Heart left ventricle (tissue), 16 donors: ENCODE measurements at places on chromosomes 5 and 9. TPM values are rescaled to one million over a fixed set of nuclear protein-coding genes. Genes with fewer than 3 reads are reported as not detected.

Gene BTNL8
- total RNA-seq = 0.17 TPM

Gene NR2F1-AS1
- total RNA-seq = 0.40 TPM

Gene DPYSL3
- total RNA-seq = 25.3 TPM

Gene ZNF879
- 4.5 TPM for total RNA-seq

DNA sequence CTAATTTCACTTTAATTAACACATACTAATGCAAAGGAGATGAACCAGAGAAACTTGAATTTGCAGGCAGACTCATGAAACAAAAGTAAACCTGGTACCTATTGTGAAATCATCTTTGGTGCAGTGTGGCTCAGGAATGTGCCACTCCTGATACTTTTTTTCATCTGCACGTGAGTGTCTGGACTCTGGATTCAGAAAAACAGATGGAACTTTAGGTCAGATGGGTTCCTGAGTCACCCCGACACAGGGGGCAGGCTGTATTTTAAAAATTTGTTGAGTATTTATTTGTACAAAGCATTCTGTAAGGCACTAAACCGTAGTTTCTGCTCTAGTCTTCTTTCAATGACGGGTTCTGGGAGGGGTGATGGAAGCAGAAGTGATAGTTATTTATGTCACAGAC lies 52.2 kb upstream of the TUT7 start:
- H3K27me3 ChIP-seq = no peaks in the 10 kb centered on the region
- no peak for DNase-seq
- no peaks in the 10 kb centered on the region for H3K36me3 ChIP-seq
- no peak overlapping the region for H3K4me3 ChIP-seq

DNA sequence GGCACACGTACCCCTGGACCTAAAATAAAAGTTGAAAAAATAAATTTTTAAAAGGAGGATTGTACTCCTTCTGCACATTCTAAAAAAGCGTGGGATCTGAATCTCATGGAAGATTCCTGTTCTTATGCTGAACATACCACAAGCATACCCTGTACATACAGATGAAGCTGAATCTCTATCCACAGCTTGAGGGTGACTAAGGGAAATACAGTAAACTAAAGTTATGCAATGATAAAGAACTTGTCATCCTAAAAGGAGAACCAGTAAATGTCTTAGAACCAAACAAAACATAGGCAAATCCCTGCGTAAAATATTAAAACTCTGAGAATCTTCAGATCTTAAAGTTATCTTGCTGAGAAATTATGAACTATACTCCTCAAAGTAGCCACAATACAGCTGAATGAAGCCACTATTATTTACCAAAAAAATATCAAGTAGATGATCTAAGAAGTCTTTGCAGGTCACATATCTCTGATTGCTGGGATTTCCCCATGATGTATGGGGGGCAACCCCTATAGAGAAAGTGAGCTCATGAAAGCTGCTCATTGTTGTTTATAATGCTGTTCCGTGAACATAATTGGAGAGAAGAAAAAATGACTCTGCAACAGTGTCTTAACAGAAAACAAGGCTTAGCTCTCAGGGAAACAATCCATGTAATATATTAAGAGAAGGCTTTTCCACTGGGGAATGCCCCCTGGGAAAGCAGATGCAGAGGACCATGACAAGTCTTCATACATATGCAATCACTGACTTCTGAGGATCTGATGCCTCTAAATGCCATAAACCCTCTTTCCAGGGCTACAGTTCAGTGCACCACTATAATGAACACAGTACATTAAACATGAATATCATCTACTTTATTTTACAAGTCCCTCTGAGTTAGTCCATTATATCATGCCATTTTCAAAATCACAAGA lies 210.1 kb downstream of the EPB41L4A start:
- no peaks in the 10 kb centered on the region for H3K27me3 ChIP-seq
- H3K4me3 ChIP-seq = no peak overlapping the region
- peaks cover 9% of the 10 kb centered on the region for H3K4me1 ChIP-seq

DNA sequence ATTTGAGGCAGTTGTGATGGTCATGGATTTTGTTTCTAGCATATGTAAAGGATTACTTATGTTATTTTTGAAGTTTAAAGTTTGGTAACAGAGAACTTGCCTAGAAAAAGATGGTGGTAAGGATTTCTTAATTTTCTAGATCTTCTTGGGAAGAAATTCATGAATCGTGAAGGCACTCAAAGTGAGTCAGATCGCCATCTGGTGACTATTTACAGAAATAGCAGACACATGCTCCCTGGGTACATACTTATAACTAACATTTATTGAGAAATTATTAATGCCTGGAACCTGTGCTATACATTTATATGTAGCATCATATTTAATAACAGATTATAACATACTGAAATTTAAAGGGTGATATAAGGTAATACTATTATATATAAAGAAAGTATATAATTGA lies 299.7 kb downstream of the IZUMO3 start:
- H3K36me3 ChIP-seq = no peaks in the 10 kb centered on the region
- no peak overlapping the region for H3K27ac ChIP-seq
- H3K4me1 ChIP-seq = no peaks in the 10 kb centered on the region

GRCh38 chr9:83199240-83199639 lies 136.3 kb upstream of the RASEF start:
- no peaks in the 10 kb centered on the region for H3K27me3 ChIP-seq
- H3K4me1 ChIP-seq = no peaks in the 10 kb centered on the region
- H3K36me3 ChIP-seq = no peaks in the 10 kb centered on the region
- no peak overlapping the region for H3K4me3 ChIP-seq

DNA sequence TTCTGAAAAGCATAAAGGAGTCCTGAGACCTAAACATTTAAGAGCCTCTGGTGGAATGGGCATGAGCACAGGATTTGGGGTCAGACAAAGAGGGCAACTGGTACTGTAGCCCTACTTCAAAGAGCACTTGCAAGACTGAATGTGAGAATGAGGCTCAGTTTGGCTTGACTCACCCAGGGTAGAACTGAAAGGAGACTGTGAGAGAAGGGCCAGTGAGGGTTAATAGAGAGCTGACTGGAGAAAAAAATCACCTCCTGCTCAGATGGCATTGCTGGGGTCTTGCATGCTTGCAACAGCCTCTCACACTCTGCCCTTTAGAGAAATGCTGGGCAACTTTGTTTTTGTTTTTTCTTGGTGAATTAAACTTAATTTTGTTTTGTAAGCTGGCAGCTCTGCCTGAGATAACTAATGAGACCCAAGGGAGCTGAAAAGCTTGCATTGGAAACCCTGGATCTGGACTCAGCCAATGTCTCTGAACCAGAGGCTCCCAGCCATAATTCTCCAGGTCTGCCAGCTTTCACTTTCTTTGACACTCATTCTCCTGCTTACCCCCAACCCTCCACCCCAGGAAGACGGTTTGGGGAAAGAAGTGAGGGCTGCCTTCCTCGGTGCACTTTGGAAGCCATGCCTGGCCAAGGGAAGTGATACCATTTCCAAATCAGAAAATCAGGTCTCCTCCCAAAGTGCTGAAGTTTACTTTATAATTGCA lies 161.1 kb upstream of the PANK3 start:
- peaks cover 14% of the 10 kb centered on the region for H3K4me1 ChIP-seq
- no peaks in the 10 kb centered on the region for H3K27me3 ChIP-seq
- no peak for DNase-seq
- H3K36me3 ChIP-seq = no peaks in the 10 kb centered on the region
- peak overlapping the region; percentile 13 for H3K27ac ChIP-seq

GRCh38 chr5:63323926-63324325 lies 638.3 kb downstream of the HTR1A start:
- no peak overlapping the region for H3K27ac ChIP-seq
- no peak for DNase-seq
- H3K4me3 ChIP-seq = no peak overlapping the region
- no peaks in the 10 kb centered on the region for H3K36me3 ChIP-seq
- no peaks in the 10 kb centered on the region for H3K27me3 ChIP-seq

- H3K4me1 ChIP-seq = peaks cover 26% of the 10 kb centered on the region
- peak; percentile 30 for DNase-seq
- peak overlapping the region; percentile 90 for H3K27ac ChIP-seq
- no peaks in the 10 kb centered on the region for H3K27me3 ChIP-seq
- no peaks in the 10 kb centered on the region for H3K36me3 ChIP-seq
Observed at GRCh38 chr5:56673171-56673570, 142.2 kb upstream of the MAP3K1 start.

GRCh38 chr5:88671505-88672499 lies 211.2 kb downstream of the MEF2C start:
- no peak overlapping the region for H3K4me3 ChIP-seq
- peaks cover 95% of the 10 kb centered on the region for H3K27me3 ChIP-seq
- H3K36me3 ChIP-seq = no peaks in the 10 kb centered on the region
- DNase-seq = no peak
- no peak overlapping the region for H3K27ac ChIP-seq

GRCh38 chr5:55241746-55242145 lies 8.3 kb upstream of the CCNO start:
- H3K4me1 ChIP-seq = no peaks in the 10 kb centered on the region
- H3K27me3 ChIP-seq = peaks cover 33% of the 10 kb centered on the region
- no peak overlapping the region for H3K4me3 ChIP-seq
- H3K27ac ChIP-seq = no peak overlapping the region

DNA sequence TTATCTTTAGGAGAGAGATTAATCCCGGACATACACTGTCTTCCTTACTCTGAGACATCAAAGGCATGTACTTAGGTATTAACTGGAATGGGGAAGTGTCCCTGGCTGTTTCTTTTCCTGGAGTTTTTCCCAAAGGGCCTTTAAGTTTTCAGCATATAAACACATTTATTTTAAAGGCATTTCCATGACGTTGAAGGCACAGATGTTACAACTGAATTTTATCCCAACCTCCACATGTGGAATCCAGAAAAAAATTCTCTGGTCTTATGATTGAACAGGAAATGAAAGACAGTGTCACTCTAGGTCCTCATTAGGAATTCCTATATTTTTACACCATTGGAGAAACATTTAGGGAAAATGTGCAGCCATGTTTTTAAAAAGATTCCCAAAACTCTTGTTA lies 41.6 kb upstream of the SHOC1 start:
- H3K27me3 ChIP-seq = no peaks in the 10 kb centered on the region
- H3K4me3 ChIP-seq = no peak overlapping the region
- H3K4me1 ChIP-seq = no peaks in the 10 kb centered on the region

- DNase-seq = no peak
- no peak overlapping the region for H3K4me3 ChIP-seq
- H3K36me3 ChIP-seq = no peaks in the 10 kb centered on the region
- no peak overlapping the region for H3K27ac ChIP-seq
Observed at GRCh38 chr5:161378701-161379100, 167.8 kb downstream of the GABRB2 start.

- no peak for DNase-seq
- no peak overlapping the region for H3K27ac ChIP-seq
- no peaks in the 10 kb centered on the region for H3K4me1 ChIP-seq
Observed at GRCh38 chr5:175821790-175822211, 49.6 kb upstream of the CPLX2 start.

GRCh38 chr9:214351-214647 lies 366 bp upstream of the DOCK8 start:
- H3K4me1 ChIP-seq = no peaks in the 10 kb centered on the region
- no peaks in the 10 kb centered on the region for H3K36me3 ChIP-seq
- H3K27me3 ChIP-seq = peaks cover 30% of the 10 kb centered on the region
- H3K4me3 ChIP-seq = peak overlapping the region; percentile 71
- peak overlapping the region; percentile 20 for H3K27ac ChIP-seq
